ENCODE measurements at places on chromosomes 3 and 15. TPM values are rescaled to one million over a fixed set of nuclear protein-coding genes. Genes with fewer than 3 reads are reported as not detected.

DNA sequence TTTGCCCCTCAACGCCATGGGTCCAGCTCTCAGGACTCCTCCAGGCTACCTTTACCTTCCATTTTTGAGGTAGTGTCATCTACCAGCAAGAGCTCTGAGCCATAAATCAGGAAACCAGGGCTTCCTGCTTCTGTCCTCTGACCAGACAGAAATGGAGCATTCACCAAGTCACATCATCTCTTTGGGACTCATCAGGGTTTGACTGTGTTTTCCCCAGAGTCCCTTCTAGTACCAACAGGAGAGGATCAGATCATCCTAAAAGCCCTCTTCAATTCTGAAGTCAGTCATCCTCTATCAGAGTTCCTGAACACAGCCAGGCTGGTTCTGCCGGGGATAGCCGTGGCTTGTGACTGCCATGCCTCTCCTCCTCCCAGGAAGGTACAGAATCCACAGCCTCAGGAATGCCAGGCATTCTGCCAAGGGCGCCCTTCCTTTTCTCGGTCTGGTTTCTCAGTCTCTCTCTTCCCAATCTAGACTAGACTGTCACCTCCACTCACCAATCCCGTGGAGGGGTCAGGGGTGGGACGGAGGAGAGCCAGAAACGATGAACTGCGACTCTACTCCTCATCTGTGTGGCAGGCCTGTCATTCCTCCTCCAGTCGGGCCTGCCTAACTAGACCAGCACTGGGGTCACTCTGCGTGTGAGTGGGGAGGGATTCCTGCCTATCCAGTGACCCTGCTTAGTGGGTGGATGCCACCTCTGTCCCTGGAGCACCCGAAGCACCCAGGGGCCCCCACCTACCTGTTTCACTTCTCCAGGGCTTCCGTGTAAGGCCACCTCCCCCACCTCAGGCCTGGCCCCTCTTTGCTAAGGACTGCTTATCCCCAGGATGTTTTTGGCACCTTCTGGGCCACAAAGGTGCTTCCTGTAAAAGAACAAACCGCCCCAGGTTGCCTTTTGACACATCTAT, 30.9 kb downstream of the CCNL1 start:
- no peak overlapping the region for H3K4me3 ChIP-seq
- no peaks in the 10 kb centered on the region for H3K27me3 ChIP-seq
- peak overlapping the region; percentile 9 for H3K27ac ChIP-seq
- peaks cover 30% of the 10 kb centered on the region for H3K4me1 ChIP-seq
- no peak for DNase-seq

- peaks cover 21% of the 10 kb centered on the region for H3K4me1 ChIP-seq
- H3K4me3 ChIP-seq, result no peak overlapping the region
- no peak for DNase-seq
- peaks cover 3% of the 10 kb centered on the region for H3K36me3 ChIP-seq
- no peak overlapping the region for H3K27ac ChIP-seq
- no peaks in the 10 kb centered on the region for H3K27me3 ChIP-seq
Measured at GRCh38 chr3:171229173-171229572, 202.7 kb upstream of the SLC2A2 start.

GRCh38 chr15:37037850-37038715, 62.3 kb downstream of the MEIS2 start:
- no peak overlapping the region for H3K27ac ChIP-seq
- no peaks in the 10 kb centered on the region for H3K36me3 ChIP-seq
- H3K4me1 ChIP-seq, result peaks cover 9% of the 10 kb centered on the region
- H3K27me3 ChIP-seq, result no peaks in the 10 kb centered on the region

GRCh38 chr3:69322158-69322509, 63.8 kb downstream of the FRMD4B start:
- H3K4me1 ChIP-seq, result peaks cover 24% of the 10 kb centered on the region
- no peaks in the 10 kb centered on the region for H3K36me3 ChIP-seq
- no peak overlapping the region for H3K27ac ChIP-seq
- DNase-seq, result no peak
- H3K27me3 ChIP-seq, result no peaks in the 10 kb centered on the region

DNA sequence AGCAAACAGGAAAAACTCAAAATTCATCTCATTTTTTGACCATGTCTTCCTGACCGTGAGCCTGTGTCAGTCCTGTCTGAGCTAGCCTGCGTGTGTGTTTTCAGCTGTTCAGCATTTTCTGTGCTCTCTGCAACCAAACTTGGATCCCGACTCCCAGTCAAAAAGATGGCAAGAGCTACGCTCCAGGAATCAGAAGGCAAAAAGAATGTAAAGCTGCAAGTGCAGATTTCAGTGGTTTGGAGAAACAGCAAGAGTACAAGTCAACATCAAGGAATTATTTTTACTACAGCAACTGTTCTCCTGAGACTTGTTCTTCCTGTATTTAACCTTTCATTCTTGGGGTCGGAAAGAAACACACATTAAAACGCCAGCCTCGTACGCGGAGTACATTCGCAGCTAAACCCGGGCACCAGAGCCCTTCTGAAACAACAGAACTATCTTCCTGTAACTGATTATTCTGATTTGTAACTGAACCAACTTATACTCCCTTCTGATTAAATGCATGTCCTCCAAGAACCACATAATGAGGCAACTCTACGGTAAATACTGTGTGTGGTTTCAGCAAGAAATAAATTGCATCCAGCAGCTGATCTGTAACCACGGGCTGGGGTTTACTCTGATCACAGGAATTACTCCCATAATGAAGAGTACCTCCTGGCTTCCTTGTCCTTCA, 107.4 kb downstream of the LRIG1 start:
- H3K27me3 ChIP-seq, result no peaks in the 10 kb centered on the region
- peak overlapping the region; percentile 29 for H3K4me3 ChIP-seq
- H3K4me1 ChIP-seq, result peaks cover 23% of the 10 kb centered on the region
- 0 out of 2 replicates have a peak overlapping the region, but pooled peaks have one; percentile 28 for H3K27ac ChIP-seq
- DNase-seq, result no peak

GRCh38 chr3:181741417-181741816, 29.7 kb downstream of the SOX2 start:
- H3K27ac ChIP-seq, result no peak overlapping the region
- H3K36me3 ChIP-seq, result no peaks in the 10 kb centered on the region
- H3K4me3 ChIP-seq, result no peak overlapping the region
- no peak for DNase-seq
- no peaks in the 10 kb centered on the region for H3K4me1 ChIP-seq

DNA sequence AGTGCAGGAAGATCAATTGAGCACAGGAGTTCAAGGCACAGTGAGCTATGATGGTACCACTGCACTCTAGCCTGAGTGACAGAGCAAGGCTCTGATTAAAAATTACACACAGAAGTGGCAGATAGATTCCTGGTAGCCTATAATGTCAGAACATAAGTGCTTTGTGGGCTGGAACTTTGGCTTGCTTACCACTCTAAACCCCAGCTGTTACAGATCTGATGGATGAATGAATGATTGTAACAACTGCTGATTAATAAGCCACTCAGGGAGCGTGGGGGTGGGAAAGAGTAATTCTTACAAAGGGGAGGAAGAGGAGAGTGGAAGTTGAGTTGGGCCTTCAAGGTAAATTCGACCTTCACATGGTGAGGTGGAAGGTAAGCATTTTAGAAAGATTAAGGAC, 40.9 kb upstream of the PTPN23 start:
- no peaks in the 10 kb centered on the region for H3K4me1 ChIP-seq
- peaks cover 30% of the 10 kb centered on the region for H3K36me3 ChIP-seq
- no peak for DNase-seq
- no peak overlapping the region for H3K4me3 ChIP-seq
- no peaks in the 10 kb centered on the region for H3K27me3 ChIP-seq

- no peaks in the 10 kb centered on the region for H3K36me3 ChIP-seq
- H3K27ac ChIP-seq, result no peak overlapping the region
- no peak for DNase-seq
- H3K27me3 ChIP-seq, result no peaks in the 10 kb centered on the region
Measured at GRCh38 chr3:69305011-69305410, 80.9 kb downstream of the FRMD4B start.

DNA sequence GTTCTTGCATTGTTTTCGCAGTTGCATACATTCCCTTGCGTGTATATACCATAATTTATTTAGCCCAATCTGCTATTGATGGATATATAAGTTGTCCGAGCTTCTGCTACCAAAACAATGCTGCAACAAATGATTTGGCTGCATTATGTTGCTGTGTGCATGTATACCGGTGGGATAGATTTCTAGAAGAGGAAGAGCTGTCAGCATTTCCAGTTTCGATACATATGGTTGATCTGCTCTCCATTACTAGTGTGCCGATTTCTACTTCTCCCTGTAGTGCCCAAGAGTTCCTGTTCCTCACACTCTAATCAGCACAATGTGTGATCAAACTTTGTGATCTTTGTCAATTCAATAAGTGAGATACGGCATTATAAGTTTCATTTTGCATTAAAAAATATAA, 92.8 kb upstream of the NMNAT3 start:
- H3K36me3 ChIP-seq, result no peaks in the 10 kb centered on the region
- no peak overlapping the region for H3K4me3 ChIP-seq
- DNase-seq, result no peak
- no peaks in the 10 kb centered on the region for H3K4me1 ChIP-seq
- H3K27me3 ChIP-seq, result no peaks in the 10 kb centered on the region

DNA sequence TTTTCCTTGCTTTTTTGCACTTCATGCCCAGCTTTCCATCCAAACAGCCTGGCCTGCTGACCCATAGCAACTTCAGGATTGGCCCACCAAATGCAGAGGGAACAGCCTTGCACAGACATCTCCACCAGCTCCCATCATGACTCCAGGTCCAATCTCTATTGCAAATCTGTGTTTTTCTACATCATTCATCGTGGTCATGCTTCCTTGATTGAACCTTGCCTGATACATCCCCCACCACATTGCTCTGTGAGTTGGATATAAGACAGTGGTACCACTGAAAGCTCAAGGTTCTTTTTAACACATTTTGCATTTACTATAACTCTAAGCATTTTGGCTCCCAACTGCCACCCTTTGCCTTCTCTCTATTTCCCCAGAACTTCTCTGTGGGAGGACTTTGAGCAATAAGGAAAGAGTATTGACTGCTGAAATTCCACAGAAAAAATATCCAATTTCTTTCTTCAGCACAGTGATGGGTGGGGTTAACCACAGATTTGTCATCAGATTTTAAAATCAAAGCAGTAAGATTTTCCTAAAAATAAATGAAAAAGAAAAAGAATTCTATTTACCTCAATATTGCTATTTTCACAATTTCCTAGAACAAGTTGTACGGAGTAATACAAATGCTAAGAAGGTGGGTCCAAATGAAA, 114.6 kb upstream of the GALNT15 start:
- H3K4me3 ChIP-seq, result no peak overlapping the region
- H3K27me3 ChIP-seq, result no peaks in the 10 kb centered on the region
- H3K27ac ChIP-seq, result no peak overlapping the region
- no peaks in the 10 kb centered on the region for H3K4me1 ChIP-seq
- DNase-seq, result no peak
- no peaks in the 10 kb centered on the region for H3K36me3 ChIP-seq

GRCh38 chr3:77780278-77780996, 740.5 kb downstream of the ROBO2 start:
- no peak for DNase-seq
- H3K36me3 ChIP-seq, result no peaks in the 10 kb centered on the region
- no peaks in the 10 kb centered on the region for H3K27me3 ChIP-seq
- no peak overlapping the region for H3K27ac ChIP-seq
- no peak overlapping the region for H3K4me3 ChIP-seq

DNA sequence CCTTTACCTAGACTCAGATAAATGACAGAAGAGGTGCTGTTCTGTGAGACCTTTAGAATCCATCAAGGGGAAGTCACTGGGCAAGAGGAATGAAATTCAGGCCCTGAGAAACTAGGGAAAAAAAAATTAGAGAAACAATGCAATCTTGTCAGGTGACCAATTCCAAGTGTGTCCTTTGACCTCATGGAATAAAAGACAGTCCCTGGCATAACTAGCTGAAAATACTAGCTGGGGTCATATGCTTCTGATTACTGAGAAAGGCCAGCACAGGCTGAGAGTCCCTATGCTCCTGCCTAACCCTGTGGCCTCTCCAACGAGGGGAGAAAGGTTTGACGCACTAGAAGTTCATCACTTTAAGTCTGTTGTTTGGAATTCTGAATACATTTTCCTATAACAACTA, 167.3 kb downstream of the XXYLT1 start:
- no peaks in the 10 kb centered on the region for H3K36me3 ChIP-seq
- no peaks in the 10 kb centered on the region for H3K27me3 ChIP-seq
- no peak overlapping the region for H3K27ac ChIP-seq
- no peak overlapping the region for H3K4me3 ChIP-seq
- peaks cover 14% of the 10 kb centered on the region for H3K4me1 ChIP-seq

GRCh38 chr15:28881170-28881569, 4.6 kb upstream of the APBA2 start:
- H3K27me3 ChIP-seq, result peaks cover 5% of the 10 kb centered on the region
- DNase-seq, result no peak
- no peaks in the 10 kb centered on the region for H3K4me1 ChIP-seq

GRCh38 chr15:92077353-92078085, 224.0 kb downstream of the SLCO3A1 start:
- no peaks in the 10 kb centered on the region for H3K27me3 ChIP-seq
- H3K4me1 ChIP-seq, result no peaks in the 10 kb centered on the region
- H3K36me3 ChIP-seq, result no peaks in the 10 kb centered on the region
- no peak for DNase-seq
- no peak overlapping the region for H3K27ac ChIP-seq

DNA sequence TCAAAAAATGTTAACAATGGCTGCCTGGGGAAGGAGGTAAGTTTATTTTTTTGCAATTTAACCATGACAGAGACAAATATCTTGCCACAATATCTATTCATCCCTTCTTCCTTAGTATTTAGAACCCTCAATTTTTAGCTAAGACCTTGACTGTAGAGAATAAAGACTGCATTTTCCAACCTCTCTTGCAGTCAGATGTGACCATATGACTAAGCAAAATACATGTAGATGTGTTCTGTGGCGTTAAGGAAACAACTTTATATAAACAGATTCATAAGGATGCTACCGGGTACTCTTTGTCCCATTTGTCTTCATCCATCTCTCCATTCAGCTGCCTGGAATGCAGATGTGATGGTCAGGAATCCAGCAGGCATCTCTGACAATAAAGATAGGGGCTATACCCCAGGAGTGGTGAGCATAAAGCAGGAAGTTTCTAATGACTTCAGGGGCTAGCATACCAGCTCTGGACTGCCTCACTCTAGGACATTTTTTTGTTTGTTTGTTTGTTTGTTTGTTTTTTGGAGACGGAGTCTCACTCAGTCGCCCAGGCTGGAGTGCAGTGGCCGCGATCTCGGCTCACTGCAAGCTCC, 41.1 kb downstream of the LHFPL4 start:
- DNase-seq, result no peak
- no peak overlapping the region for H3K4me3 ChIP-seq
- H3K36me3 ChIP-seq, result no peaks in the 10 kb centered on the region
- no peak overlapping the region for H3K27ac ChIP-seq
- no peaks in the 10 kb centered on the region for H3K4me1 ChIP-seq
- peaks cover 1% of the 10 kb centered on the region for H3K27me3 ChIP-seq

GOLGA8H gene
- total RNA-seq, result 0.23 TPM

GASK1A gene
- total RNA-seq, result 0.18 TPM

ITIH4 gene
- total RNA-seq, result 3.9 TPM

NOX5 gene
- total RNA-seq, result not detected

RTP3 gene
- total RNA-seq, result not detected

SERINC4 gene
- 0.13 TPM for total RNA-seq

FGF12 gene
- total RNA-seq, result not detected
